Osteocyte (in vitro differentiated cells): ENCODE measurements at places on chromosomes 3 and 15. TPM values are rescaled to one million over a fixed set of nuclear protein-coding genes. Genes with fewer than 3 reads are reported as not detected.
A peak's percentile ranks its signal among the peaks of the same experiment; 100 is the strongest.

TBC1D2B gene
- 65.5 and 69.3 TPM in 2 replicates for total RNA-seq

MUC4 gene
- total RNA-seq = not detected in 2 replicates

PLCH1 gene
- total RNA-seq = not detected in 2 replicates

MASP1 gene
- not detected in 2 replicates for total RNA-seq

TRPC1 gene
- total RNA-seq = 16.6 and 18.6 TPM in 2 replicates

CORO2B gene
- total RNA-seq = 21.8 and 22.6 TPM in 2 replicates

- H3K27me3 ChIP-seq = no peaks in the 10 kb centered on the region
- H3K4me1 ChIP-seq = no peaks in the 10 kb centered on the region
- H3K4me3 ChIP-seq = no peak overlapping the region
- no peak for DNase-seq
- peaks cover 15% of the 10 kb centered on the region for H3K36me3 ChIP-seq
These were observed 8.3 kb downstream of the B3GALNT1 start for GRCh38 chr3:161096771-161097367.

DNA sequence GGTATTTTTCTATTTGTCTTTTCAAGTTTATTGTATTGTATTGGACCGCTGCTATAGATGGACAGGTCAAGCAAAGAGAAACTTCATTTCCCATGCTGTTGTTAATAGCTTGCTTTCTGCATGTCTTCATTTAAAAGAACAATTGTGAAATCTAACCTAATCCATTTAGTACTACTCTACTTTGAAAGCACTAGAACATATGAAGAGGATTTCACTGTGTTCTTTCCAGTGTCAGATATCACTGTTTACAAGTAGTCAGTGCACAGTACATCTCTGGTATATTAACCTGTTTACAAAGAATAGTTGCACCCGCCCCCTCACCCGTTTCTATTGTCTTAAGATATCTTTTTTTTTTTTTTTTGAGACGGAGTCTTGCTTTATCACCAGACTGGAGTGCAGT, 21.8 kb upstream of the EDEM1 start:
- no peak overlapping the region for H3K27ac ChIP-seq
- no peaks in the 10 kb centered on the region for H3K36me3 ChIP-seq
- peaks cover 37% of the 10 kb centered on the region for H3K4me1 ChIP-seq
- H3K27me3 ChIP-seq = no peaks in the 10 kb centered on the region
- H3K4me3 ChIP-seq = no peak overlapping the region

- H3K27me3 ChIP-seq = no peaks in the 10 kb centered on the region
- DNase-seq = no peak
- H3K36me3 ChIP-seq = peaks cover 51% of the 10 kb centered on the region
- no peak overlapping the region for H3K4me3 ChIP-seq
- peak overlapping the region; percentile 31 for H3K27ac ChIP-seq
- peaks cover 26% of the 10 kb centered on the region for H3K4me1 ChIP-seq
These were observed 31.9 kb downstream of the ITGA11 start for GRCh38 chr15:68400066-68400456.

GRCh38 chr3:105518203-105518602, 151.5 kb downstream of the ALCAM start:
- no peaks in the 10 kb centered on the region for H3K27me3 ChIP-seq
- H3K36me3 ChIP-seq = peaks cover 10% of the 10 kb centered on the region
- H3K4me1 ChIP-seq = peaks cover 31% of the 10 kb centered on the region
- no peak for DNase-seq

DNA sequence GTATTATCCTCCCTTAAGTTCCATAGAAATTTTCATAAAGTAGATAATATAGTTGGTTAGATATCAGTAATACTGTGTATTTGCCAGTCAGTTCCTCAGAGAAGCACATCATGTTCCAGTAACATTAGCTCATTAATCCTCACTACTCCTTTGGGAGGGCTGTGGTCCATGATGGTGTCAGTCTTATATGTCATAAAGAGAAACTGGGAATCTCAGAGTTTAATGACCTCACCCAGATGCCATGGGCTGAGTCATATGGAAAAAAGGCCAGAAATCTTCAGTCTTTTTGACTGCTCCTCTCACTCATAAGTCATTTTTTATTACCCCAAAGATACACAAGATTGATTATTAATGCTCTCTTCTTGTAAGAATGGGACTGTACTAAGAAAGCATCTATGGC, 188.6 kb downstream of the CHL1 start:
- no peak for DNase-seq
- H3K27ac ChIP-seq = no peak overlapping the region
- no peaks in the 10 kb centered on the region for H3K4me1 ChIP-seq
- H3K4me3 ChIP-seq = no peak overlapping the region
- no peaks in the 10 kb centered on the region for H3K27me3 ChIP-seq
- no peaks in the 10 kb centered on the region for H3K36me3 ChIP-seq

DNA sequence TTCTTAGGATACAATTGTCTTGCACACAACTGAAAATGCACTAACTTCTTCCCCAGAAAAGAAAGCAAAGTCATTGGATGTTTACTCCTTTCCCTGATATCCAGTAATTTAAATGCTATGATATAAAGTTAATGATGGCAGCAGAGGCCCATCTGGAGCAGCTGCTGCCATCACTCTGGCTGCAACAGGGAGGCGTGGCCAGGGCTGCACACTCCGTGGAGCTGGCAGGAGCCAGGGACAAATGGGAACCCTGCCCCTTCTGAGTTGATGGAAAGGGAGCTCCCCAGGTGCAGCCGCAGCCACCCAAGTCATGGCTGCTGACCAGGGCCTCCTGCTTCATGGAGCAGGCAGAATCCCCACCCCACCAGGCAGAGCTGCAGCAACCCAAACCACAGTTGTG, 72.6 kb upstream of the ALDH1A3 start:
- no peak overlapping the region for H3K4me3 ChIP-seq
- H3K36me3 ChIP-seq = no peaks in the 10 kb centered on the region
- peaks cover 4% of the 10 kb centered on the region for H3K4me1 ChIP-seq
- peaks cover 3% of the 10 kb centered on the region for H3K27me3 ChIP-seq
- no peak overlapping the region for H3K27ac ChIP-seq

GRCh38 chr15:88636654-88637053, 2.2 kb upstream of the ISG20 start:
- no peaks in the 10 kb centered on the region for H3K27me3 ChIP-seq
- H3K27ac ChIP-seq = peak overlapping the region; percentile 97
- H3K36me3 ChIP-seq = peaks cover 6% of the 10 kb centered on the region
- DNase-seq = no peak

- H3K4me1 ChIP-seq = no peaks in the 10 kb centered on the region
- H3K27me3 ChIP-seq = peaks cover 56% of the 10 kb centered on the region
- no peak overlapping the region for H3K4me3 ChIP-seq
- no peak overlapping the region for H3K27ac ChIP-seq
- no peak for DNase-seq
These were observed 41.2 kb downstream of the PARP15 start for GRCh38 chr3:122618614-122619013.

- H3K4me3 ChIP-seq = no peak overlapping the region
- no peaks in the 10 kb centered on the region for H3K27me3 ChIP-seq
- H3K36me3 ChIP-seq = no peaks in the 10 kb centered on the region
- no peak overlapping the region for H3K27ac ChIP-seq
- no peak for DNase-seq
These were observed 180.9 kb downstream of the SUCNR1 start for GRCh38 chr3:152054315-152054714.

DNA sequence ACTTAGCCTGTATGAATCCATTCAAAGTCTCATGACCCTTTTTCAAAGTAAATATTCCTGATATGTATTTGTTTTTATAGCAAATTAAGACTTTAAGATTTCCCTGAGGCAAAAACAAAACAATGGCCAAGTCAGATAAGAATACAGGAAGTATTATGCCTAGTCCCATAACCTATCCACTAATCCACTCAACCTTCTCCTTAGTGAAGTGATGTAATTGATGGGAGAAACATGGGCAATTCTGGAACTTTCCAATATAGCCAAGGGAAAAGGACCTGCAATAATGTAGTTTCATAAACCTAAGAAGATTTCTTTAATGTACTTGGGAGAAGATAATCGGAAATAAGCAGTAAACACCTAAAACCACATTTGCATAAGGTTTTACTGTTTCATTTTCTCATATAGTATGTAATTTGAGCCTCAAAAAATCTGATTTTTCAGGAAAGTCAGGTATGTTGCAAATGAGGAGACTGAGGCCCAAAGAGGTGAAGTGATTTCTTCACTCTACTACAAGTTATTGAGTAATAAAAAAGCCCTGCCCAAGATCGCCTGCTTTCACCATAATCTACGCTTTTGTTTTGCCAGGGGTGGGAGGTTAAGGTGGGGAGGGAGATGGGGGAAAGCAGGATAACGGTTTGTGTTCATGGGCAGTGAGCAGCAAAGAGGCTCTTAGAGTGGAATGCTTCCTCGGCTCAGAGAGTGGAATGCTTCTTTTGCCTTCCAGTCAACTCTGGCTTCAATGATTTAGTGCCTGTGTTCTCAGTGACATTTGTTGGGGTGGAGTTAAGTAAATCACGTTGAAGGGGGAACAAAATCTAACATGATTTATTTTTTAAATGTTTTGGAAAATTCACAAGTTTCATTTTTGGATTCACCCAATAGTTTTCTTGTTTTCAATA, 95.0 kb upstream of the FNDC3B start:
- no peaks in the 10 kb centered on the region for H3K27me3 ChIP-seq
- H3K27ac ChIP-seq = peak overlapping the region; percentile 14
- no peak for DNase-seq
- no peak overlapping the region for H3K4me3 ChIP-seq
- H3K36me3 ChIP-seq = peaks cover 1% of the 10 kb centered on the region
- peaks cover 34% of the 10 kb centered on the region for H3K4me1 ChIP-seq

GRCh38 chr3:180804916-180805315, 107.6 kb upstream of the FXR1 start:
- no peak overlapping the region for H3K27ac ChIP-seq
- H3K4me1 ChIP-seq = peaks cover 5% of the 10 kb centered on the region
- DNase-seq = no peak
- H3K36me3 ChIP-seq = no peaks in the 10 kb centered on the region
- H3K27me3 ChIP-seq = peaks cover 5% of the 10 kb centered on the region

DNA sequence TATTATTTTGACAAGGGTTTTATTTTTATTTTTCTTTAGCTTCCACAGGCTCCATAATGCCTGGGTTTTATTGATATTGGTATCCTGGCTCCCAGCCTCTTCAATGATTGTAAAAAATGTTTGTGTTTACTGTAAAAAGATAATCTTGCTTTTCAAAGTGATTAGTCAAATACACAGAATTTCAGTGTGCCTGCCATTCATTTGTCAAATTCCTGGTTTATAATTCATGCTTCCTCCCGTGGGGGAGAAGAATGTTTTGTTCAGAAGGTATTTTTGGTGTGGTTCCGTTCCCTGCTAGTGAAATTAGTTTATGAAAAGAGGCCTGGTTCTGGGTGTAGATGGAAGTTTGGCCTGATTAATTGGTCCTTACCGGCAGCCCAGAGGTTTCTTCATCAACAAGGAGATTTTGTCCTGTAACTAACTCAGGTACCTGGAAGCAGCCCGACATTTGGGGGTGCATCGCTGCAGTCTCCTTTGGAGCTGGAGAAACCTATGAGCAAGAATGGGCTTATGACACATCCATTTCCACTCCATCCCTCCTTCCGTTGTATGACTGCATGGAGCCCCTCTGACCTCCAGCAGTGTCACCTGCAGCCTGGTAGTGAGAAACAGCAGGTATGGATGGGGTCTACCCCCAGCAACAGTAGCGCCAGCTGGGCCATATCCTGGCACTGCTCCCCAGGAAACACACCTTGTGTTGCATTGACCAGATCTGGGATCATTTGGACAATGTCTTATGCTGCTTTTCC, 101.5 kb downstream of the PGPEP1L start:
- no peak overlapping the region for H3K4me3 ChIP-seq
- H3K27me3 ChIP-seq = no peaks in the 10 kb centered on the region
- H3K36me3 ChIP-seq = peaks cover 28% of the 10 kb centered on the region
- DNase-seq = no peak
- H3K4me1 ChIP-seq = peaks cover 68% of the 10 kb centered on the region

GRCh38 chr15:66763186-66764071, 61.4 kb downstream of the SMAD6 start:
- no peak for DNase-seq
- H3K36me3 ChIP-seq = peaks cover 2% of the 10 kb centered on the region
- peaks cover 79% of the 10 kb centered on the region for H3K4me1 ChIP-seq
- no peaks in the 10 kb centered on the region for H3K27me3 ChIP-seq

- H3K4me1 ChIP-seq = peaks cover 23% of the 10 kb centered on the region
- peak overlapping the region; percentile 2 for H3K27ac ChIP-seq
- H3K27me3 ChIP-seq = no peaks in the 10 kb centered on the region
- peaks cover 2% of the 10 kb centered on the region for H3K36me3 ChIP-seq
- DNase-seq = no peak
- no peak overlapping the region for H3K4me3 ChIP-seq
These were observed 11.5 kb downstream of the ITPR1 start for GRCh38 chr3:4504340-4505261.
